Posterior vena cava (tissue), 2 donors: ENCODE measurements at places on chromosomes 4 and X.

- DNase-seq = no peak
These were observed 154.5 kb upstream of the QRFPR start for GRCh38 chr4:121535351-121535750.

DNA sequence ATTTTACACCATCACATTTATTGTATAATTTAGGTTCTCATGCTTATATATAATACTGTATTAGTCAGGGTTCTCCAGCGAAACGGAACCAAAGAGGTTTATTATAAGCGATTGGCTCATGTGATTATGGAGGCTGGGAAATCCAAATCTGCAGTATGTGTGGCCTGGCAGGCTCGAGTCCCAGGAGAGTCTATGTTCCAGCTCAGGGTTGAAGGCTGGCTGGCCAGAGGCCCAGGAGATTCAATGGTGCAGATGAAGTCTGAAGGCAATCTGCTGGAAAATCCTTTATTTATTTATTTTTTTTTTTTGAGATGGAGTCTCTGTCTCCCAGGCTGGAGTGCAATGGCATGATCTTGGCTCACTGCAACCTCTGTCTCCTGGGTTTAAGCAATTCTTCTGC is 63.0 kb upstream of the WDFY3 start:
- DNase-seq = no peak

DNA sequence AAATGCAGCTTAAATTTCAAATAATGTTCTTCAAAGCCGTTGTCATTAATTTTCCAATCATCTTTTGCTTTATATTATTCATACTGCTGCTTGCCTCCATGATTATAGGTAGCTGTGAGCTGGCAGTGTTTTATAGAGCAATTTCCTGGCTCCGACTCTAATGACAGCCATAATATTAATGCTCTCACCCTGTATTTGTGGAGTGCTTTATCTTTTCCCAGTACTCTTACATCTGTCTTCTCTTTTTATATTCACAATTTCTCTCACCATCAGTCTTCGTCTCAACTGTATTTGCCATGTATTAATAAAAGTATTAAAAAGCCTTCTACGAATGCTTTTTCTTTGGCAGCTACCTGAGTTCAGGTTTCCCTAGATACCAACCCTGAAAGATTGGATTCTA is 21.0 kb downstream of the ATXN3L start:
- DNase-seq = no peak

- no peak for DNase-seq
These were observed 538.2 kb downstream of the DMD start for GRCh38 chrX:32673193-32673592.

DNA sequence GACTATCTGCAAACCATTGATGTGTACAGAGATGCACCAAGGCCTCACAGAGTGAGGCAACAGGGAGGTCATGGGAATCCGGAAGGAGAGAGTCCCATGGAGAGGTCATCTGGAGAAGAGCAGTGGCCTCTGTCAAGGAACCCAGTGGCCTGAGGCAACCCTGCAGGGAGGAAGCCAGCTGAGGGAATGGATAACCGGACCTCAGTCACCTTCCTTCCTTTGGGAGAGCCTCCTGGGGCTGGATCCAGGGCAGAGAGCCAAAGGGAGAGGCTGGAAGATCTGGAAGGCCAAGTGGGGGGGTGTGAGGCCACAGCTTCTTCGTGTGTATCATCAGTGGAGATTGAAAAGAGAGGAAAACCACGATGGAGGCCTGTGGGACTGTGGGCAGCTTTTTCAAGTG is 24.3 kb upstream of the CD38 start:
- DNase-seq = peak; percentile 81

GRCh38 chrX:112766774-112767173 is 73.9 kb downstream of the AMOT start:
- no peak for DNase-seq

- no peak for DNase-seq
These were observed 11.6 kb upstream of the CTBP1 start for GRCh38 chr4:1260418-1261106.

GRCh38 chrX:14505648-14506047 is 23.7 kb upstream of the GLRA2 start:
- DNase-seq = no peak

DNA sequence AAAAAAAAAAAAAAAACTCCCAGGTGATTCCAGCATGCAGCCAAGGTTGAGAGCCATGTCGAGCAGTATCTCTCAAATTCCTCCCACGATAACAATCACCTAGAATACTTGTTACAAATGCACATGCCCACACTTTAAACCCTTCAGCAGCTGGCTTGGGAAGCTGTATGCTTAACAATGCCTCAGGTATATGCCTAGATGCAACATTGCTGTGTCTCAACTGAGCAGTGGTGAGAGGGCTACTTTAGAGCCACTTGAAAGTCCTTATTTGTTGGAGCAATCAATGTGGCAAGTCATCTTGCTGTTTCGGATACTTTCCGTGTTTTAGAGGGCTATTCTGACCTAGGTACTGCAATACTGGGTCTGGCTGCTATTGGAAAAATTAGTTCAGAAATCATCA is 487.4 kb downstream of the INPP4B start:
- DNase-seq = no peak

GRCh38 chr4:12488672-12489071 is 995.5 kb downstream of the RAB28 start:
- peak; percentile 72 for DNase-seq

- no peak for DNase-seq
These were observed 728 bp upstream of the IL13RA2 start for GRCh38 chrX:115018040-115018647.
